Astrocyte (in vitro differentiated cells and primary cell): ENCODE measurements at places on chromosomes 7 and 10. TPM values are rescaled to one million over a fixed set of nuclear protein-coding genes. Genes with fewer than 3 reads are reported as not detected.

Gene PCDH15
- total RNA-seq = not detected in 2 replicates

Gene LBX1
- not detected in 2 replicates for total RNA-seq

Gene FZD1
- total RNA-seq = 5.4 and 6.8 TPM in 2 replicates

Gene ELN
- total RNA-seq = 0.75 and 0.89 TPM in 2 replicates

Gene FAM20C
- 10.0 and 10.6 TPM in 2 replicates for total RNA-seq

Gene TFAM
- total RNA-seq = 38.2 and 41.4 TPM in 2 replicates

Gene ZNF212
- 8.2 and 8.7 TPM in 2 replicates for total RNA-seq

Gene PAPOLB
- not detected in 2 replicates for total RNA-seq

Gene CLEC5A
- not detected in 2 replicates for total RNA-seq

Gene TBXAS1
- total RNA-seq = 0.99 and 1.1 TPM in 2 replicates

Gene CYP26C1
- total RNA-seq = not detected in 2 replicates

Gene VWDE
- 0.77 and 1.8 TPM in 2 replicates for total RNA-seq

Gene KCNH2
- total RNA-seq = 4.5 and 4.6 TPM in 2 replicates

Gene FLNC
- total RNA-seq = 308 and 364 TPM in 2 replicates

Gene CLIP2
- 31.4 and 35.4 TPM in 2 replicates for total RNA-seq

Gene VTI1A
- 33.3 and 33.5 TPM in 2 replicates for total RNA-seq

Gene TAS2R41
- total RNA-seq = not detected in 2 replicates

Gene MSMB
- not detected in 2 replicates for total RNA-seq

Gene MYL10
- total RNA-seq = 0.73 and 2.8 TPM in 2 replicates

Gene SRGN
- total RNA-seq = 0.30 TPM in 1 of 2 replicates, not detected in the other

Gene MINPP1
- total RNA-seq = 24.7 and 26.9 TPM in 2 replicates

Gene STEAP1B
- 1.1 and 1.3 TPM in 2 replicates for total RNA-seq

Gene TBATA
- not detected in 2 replicates for total RNA-seq

Gene ZNF722
- not detected in 2 replicates for total RNA-seq

Gene SLC13A1
- not detected in 2 replicates for total RNA-seq

Gene MACC1
- total RNA-seq = 0.19 and 2.0 TPM in 2 replicates

Gene SAP25
- total RNA-seq = 1.4 and 1.9 TPM in 2 replicates

Gene CLCN1
- not detected in 2 replicates for total RNA-seq

Gene SEMA3E
- total RNA-seq = 3.7 and 4.6 TPM in 2 replicates

Gene HACD1
- total RNA-seq = 81.6 and 87.7 TPM in 2 replicates
